ENCODE measurements at places on chromosomes 11 and 22.

DNA sequence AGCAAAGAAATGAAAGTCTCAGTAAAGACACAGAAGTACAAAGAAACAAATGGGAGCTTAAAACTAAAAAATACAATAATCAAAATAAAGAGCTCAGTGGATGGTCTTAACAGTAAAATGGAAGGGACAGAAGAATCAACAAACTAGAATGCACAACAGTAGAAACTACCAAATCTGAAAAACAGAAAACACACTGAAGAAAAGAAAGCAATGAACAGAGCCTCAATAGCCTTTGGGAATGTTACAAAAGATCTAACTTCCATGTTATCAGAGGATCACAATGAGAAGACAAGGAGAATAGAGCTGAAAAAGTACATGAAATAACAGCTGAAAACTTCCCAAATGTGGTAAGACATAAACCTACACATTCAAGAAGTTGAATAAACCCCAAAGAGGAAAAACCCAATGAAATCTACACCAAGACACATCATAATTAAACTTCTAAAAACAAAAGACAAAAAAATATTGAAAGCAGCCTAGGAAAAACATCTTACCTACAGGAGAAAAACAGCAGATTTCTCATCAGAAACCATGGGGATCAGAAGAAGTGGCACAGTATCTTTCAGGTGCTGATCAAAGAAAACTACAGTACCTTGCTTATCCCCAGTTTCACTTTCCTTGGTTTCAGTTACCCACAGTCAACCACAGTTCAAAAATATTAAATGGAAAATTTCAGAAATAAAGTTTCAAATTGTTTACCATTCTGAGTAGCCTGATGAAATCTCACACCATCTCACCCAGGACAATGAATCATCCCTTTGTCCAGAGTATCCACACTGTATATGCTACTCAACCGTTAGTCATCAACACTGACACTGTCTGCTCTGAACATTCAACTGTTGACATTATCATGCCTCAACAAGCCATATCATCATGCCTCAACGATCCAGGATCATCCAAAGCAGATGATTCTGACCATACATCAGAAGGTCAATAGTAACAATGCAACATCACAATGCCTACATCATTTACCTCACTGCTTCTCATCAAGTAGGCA lies 22.2 kb downstream of the RRAS2 start:
- DNase-seq: no peak

DNA sequence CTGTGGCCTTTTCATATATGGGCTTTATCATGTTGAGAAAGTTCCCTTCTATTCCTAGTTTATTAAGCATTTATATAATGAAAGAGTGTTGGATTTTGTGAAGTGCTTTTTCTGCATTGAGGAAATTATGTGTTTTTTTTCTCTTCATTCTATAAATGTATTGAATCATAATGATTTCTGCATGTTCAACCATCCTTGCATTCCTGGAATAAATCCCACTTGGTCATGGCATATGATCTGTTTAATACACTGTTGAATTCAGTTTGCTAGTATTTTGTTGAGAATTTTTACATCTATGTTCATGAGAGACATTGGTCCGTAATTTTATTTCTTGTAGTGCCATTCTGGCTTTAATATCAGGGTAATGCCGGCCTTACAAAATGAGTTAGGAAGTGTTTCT lies 25.8 kb downstream of the PIM3 start:
- no peak for DNase-seq

DNA sequence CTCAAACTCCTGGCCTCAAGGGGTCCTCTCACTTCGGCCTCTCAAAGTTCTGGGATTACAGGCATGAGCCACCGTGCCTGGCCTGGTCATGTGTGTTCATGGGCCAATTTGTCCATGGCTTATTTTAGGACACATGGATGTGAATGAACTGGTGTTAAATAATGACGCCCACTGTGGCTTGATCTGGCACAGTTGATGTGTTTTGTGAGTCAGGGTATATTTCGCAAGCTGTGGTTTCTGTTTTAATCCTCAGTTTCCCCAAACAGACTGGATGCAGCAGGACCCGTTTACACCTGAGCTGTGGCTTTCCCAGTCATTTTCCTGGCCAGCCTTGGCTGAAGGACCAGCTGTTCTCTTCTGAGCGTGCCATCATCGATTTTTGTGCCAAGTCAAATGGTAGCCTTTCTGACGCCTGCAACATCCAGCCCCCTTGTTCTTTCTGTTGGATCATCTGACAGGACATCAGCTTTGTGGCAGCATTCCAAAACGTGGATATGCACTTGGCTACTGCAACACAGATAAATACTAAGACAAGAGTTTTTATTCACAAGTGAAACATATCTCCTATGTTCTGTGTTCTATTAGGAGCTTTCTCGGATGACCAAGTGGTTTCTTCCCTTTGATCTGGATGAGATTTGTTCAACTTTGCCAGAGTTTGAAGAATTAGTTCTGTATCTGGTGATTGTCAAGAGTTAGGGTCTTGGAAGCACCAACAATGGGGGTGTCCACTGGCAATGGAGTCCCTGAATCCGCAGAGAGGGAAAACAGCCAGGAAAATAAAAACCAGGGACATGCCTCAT lies 40.0 kb upstream of the SEPTIN5 start:
- no peak for DNase-seq

- DNase-seq: no peak
Observed at GRCh38 chr22:30183861-30184278, 62.7 kb downstream of the LIF start.

Measured in pulmonary artery endothelial cell (primary cell).